ENCODE measurements at places on chromosomes 6 and 20.

DNA sequence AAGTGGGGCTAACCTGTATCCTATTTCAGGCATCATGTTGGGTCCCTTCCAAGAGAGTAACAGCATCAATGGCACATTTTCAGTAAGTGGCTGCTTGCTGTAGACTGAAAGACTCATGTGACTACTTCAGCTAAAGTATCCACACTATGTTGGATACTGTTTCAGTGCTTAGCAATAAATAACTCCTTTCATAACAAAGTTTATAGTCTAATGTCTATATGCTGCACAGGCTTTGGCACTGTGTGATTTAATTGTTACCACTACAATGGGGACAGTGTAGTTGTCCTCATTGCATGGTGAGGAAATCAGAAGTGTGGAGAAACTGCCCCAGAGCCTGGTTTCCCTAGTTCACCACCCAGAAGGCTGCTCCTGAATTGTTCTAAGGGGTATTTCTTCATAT, 318.0 kb upstream of the PTCHD4 start:
- no peak for DNase-seq

DNA sequence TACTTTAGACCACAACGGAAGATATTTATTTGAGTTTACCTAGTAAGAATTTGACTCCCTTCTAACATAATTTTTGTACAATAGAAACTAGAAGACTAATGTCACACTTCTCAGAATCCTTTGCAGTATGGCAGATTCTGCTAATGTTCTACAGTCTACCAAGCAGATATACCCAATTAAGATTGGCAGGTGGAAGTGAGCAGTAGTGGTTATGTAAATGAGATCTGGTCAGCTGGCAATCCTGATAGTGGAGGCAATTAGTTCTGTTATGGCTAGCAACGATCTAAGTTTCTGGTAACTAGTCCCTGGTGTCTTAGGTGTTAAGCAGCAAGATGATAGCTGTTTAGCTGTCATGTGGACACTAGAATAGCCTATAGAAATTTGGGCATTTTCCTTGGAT, 101.0 kb downstream of the CENPW start:
- no peak for DNase-seq

DNA sequence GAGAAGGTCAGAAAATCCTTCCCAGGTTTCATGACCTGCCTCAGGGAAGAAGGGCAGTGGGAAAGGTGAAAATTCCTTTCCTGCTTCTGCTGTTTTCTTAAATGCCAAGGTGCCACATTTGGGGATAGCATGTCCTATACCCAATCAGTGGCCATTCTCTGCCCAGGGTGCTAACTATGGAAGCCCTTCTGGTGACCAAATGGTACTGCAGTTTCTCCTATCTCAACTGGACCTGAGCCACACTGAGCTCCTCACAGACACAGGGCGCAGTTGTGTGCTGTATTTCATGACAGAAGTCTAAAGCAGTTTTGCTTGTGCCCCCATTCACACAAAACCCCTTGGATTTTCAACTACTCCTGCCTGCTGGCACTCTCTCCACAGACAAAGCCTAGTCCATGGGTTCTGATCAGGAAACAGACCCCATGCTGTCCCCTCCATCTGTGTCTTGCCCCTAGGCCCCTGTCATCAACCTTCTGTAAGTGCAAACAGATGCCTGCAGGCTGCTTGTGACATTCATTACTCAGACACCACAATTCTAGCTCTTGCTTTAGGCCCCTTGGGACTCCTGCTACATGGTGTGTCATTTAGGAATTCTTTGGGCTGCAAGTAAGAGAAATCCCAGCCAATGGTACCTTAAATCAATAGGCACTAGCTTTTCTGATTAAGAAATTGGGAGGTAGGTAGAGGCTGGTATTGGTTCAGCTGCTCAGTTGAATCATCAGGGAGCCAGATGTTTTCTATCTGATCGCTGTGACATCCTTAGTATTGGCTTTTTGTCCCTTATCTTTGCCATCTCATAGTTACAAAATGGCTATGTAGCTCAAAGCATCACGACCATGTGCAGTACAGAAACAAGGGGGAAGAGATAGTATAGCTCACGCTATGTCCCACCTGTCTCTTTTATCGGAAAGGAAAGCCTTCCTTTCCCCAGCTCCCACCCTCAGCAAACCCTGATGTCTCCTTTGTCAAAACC, 147.8 kb downstream of the CD83 start:
- DNase-seq, result no peak

DNA sequence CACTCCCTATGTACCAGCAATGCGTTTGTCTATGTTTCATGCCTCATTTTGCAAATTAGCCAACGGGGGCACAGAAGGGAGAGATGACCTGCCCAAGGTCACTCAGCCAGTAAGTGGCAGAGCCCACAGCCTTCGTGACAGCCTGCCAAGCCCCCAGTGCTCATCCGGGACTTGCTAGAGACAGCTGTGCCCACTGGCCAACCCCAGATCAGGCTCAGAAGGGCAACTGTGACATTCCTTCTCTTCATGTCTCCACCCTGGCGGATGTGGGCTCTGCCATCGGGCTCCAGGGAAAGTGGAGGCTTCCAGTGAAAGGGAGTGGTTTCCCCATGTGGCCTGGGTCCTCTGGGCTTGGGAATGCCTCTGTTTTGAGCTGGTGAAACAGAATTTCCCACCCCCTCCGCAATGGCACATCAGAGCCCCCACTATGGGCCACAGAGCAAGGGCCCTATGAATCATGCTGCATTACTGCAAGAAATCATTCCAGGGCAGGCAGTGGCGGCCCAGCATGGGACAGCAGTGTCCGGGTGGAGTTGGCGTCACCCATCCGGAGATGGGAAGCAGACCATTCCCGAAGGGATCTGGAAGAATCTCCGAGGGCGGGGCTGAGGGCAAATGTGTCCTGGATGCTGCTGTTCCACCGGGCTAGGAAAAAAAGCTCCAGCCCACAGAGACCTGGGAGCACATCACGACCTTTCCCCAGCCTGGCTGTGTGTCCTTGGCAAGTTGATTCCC, 9.1 kb downstream of the RSPO4 start:
- DNase-seq, result no peak

- no peak for DNase-seq
Measured at GRCh38 chr6:75244063-75244584, 523 bp upstream of the COX7A2 start.

DNA sequence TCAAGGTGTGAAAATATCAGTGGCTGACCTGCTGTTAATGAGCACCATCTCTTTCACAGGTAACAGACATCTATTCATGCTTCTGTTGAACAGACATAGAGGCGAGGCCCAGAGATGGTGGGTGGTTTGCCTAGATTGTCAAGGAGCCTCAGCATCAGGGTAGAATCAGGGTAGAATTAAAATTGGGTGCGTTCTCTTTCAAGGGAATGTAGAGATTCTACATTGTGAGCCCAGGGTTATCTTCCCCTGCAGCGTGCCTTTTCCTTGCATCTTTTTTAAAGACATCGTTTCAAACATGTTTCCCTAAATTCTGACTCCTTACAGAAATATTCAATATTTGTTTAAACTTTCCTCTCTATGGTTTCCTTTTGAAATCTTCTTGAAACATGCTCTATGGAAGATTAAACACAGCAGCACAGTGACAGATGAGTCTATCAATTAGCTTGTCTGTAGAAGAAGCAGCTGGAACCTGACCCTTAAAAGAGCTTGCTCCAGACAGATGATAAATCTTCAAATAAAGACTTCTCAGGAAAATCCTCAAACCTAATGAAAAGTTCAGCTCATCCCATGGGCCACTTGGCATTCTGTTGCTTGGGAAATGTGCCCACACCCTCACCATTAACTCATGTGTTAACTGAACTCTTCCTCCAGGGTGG, 119.8 kb downstream of the IPCEF1 start:
- DNase-seq, result no peak

DNA sequence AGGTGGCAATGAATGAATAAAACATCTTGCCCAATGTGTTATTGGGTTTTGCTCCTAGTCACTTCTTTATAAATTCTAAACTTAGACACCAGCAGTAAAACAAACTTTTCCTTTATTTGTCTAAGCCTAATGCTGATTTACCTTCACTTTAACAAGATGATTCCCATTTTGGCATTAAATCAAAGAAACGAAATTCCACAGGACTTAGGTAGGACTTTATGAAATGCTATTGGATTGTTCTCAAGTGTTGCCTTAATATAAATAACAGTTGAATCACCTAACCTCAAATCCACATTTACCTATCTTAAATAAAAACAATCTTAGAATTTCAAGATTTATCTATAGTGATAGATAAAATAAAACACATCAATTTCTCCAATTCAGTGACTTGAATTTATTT, 831.8 kb downstream of the EPHA7 start:
- DNase-seq, result no peak

DNA sequence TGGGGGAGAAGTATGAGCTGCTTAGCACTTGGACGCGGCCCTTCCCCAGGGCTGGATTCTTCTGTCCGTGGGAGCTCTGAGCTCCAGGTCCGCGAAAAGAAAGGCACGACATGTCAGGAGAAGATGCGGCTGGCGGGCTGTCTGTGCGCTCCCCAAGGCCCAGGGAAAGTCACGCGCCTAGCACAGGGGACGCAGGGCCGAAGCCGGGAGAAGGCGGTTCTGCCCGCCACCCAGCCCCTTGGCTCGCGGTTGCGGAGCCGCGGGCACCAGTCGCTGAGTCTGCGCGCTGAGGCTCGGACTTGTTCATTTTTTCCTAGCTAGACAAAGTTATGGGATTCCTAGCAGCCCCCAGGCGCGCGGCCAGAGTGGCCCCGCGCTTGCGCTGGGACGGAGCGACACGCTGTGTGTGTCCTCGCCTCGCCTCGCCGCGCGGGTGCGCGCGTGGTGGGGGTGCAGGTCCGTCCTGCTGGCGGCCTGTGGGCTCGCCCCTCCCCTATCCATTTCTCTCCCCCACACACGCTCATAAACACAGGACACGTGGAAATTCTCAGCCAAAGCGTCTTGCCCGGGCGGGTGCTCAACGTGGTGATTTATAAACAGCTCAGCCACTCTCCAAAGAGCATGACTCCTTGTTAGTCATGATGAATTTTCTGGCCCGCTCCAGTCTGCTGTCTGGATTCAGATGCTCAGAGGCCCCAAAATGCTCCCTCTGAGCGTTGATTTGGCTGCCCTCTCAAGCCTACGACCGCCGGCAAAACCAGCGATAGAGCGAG, 1.9 kb upstream of the POU3F2 start:
- no peak for DNase-seq

- no peak for DNase-seq
Measured at GRCh38 chr6:114155763-114156162, 184.8 kb upstream of the HDAC2 start.

DNA sequence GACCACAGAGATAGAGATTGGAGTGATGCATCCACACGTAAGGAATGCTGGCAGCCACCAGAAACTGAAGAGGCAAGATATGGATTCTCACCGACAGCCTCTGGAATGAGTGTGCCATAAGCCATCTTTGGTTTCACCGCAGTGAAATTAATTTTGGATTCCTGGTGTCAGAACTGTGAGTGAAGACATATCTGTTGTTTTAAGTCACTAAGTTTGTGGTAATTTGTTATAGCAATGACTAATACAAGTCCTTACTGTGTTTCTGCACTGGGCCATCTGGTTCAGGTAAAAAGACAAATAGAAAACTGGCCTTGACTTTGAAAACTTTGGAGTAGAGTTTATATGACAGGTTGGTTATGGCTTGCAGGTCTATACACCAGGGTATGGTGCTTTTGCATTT, 261.9 kb downstream of the PHF3 start:
- no peak for DNase-seq

- DNase-seq, result no peak
Measured at GRCh38 chr20:40254023-40254772, 434.8 kb downstream of the MAFB start.

DNA sequence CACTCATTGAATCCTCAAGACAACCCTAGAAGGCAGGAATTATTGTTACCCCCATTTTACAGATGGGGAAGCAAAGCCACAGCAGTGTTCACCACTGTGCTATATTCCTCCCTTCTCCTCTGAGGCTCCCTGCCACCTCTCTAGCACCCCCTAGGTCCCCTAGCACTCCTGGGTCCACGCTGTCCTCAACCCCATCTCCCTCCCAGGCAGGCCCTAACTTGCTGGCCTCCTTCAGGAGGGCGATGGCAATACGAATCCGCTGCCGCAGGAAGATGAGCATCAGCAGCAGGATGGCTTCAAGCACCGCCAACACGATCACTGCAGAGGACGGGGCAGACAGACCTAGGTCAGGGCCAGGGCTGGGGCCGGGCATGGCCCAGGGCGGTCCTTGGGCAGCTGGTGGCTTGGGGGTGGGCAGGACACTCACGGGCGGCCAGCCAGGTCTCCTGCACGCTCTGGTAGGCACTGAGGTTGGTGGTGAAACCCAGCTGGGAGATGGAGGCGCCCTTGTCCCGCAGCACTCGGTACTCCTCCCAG, 7.8 kb upstream of the NEU1 start:
- no peak for DNase-seq

- no peak for DNase-seq
Measured at GRCh38 chr6:132812756-132813172, 1.6 kb upstream of the RPS12 start.

DNA sequence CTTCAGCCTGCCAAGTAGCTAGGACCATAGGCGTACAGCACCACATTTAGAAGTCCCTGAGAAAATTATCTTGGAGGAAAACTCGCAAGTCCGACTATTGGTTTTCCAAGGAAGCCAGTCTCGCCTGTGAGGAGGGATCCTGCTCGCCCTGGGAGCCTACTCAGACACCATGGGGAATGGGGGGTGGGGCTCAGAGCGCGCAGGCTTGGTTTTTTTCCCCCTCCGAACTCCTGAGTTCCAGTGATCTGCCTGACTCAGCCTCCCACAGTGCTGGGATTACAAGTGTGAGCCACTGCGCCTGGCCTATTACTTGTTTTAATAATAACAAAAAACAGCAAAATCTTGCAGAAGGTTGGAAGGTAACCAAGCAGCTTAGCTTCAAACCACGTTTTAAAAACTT, 153.7 kb downstream of the OR2B2 start:
- DNase-seq, result no peak

DNA sequence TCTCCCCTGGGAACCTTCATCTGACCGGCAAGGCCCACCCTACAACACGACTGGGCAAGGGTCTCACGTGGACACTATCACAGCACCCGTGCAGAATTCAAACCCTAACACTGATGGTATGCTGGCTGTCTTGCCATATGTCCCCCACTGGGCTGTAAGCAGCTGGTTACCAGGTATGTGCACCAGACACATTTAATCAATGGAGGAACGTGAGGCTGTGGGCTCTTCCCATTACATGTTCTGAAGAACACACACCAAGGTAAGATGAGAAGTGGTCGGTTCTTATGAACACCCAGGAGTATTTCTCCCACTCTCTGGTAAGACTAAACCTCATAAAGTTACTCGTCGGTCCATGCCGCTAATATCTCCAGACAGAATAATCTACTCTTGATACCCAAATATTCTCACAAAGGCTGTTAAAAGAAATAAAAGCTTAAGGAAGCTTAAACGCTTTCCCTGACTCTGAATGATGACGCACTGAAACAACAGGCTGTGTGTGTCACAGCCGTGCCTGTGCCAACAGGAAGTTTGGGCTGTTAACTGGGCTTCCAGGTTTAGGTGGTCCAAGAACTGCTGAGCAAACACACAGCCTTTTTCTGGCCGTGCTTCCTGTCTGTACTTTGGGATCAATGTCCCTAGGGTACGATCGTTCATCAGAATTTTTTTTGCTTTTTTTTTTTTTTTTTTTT, 75.3 kb downstream of the SLC23A2 start:
- DNase-seq, result peak; percentile 18

All from right lung (tissue), 10 donors.